ENCODE measurements at places on chromosomes 11 and 22. TPM values are rescaled to one million over a fixed set of nuclear protein-coding genes. Genes with fewer than 3 reads are reported as not detected.

GRCh38 chr11:113505541-113506375, 30.6 kb upstream of the DRD2 start:
- no peaks in the 10 kb centered on the region for H3K4me1 ChIP-seq
- H3K27me3 ChIP-seq, result no peaks in the 10 kb centered on the region
- H3K4me3 ChIP-seq, result no peak overlapping the region

The CCDC73 gene
- not detected for total RNA-seq

The TSPO gene
- total RNA-seq, result 396 TPM

DNA sequence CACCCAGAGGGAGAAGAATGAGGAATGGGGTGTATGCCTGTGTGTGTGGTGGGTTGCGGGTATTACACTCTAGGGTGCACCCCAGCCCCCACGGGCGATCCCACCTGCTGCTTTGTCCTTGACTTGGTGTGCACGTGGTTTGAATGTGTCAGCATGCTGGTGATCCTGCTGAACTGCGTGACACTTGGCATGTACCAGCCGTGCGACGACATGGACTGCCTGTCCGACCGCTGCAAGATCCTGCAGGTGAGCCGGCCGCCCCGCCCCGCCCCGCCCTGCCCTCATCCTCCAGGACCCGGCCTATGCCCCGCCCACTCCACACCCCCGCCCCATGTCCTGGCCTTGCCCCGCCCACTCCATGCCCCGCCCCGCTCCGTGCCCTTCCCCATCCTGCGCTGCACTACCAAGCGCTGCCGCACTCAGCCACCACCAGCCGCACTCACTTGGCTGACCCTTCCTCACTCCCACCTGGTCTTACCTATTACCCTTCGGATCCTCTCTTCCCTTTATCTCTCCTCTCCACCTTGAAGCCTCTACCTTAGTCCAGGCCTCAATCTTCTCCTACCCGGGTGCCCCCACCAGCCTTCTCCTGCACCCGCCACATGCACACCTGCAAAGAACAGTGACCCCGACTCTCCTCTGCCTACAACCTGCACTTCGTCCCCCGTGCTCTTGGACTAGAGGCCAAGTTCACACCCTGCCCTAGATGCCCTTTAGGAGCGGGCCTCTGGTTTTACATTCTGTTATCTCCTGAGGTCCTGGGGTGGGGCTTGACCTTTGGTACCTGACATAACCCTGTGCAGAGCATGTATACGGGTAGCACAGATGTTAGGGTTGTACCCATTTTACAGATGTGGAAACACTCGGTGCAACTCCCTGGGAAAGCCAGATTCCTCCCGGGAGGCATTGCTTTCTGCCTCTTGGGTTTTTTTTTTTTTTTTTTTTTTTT, 27.7 kb downstream of the CACNA1I start:
- peaks cover 2% of the 10 kb centered on the region for H3K4me1 ChIP-seq
- DNase-seq, result no peak
- peaks cover 11% of the 10 kb centered on the region for H3K27me3 ChIP-seq
